ENCODE measurements at places on chromosomes 7 and 10.

DNA sequence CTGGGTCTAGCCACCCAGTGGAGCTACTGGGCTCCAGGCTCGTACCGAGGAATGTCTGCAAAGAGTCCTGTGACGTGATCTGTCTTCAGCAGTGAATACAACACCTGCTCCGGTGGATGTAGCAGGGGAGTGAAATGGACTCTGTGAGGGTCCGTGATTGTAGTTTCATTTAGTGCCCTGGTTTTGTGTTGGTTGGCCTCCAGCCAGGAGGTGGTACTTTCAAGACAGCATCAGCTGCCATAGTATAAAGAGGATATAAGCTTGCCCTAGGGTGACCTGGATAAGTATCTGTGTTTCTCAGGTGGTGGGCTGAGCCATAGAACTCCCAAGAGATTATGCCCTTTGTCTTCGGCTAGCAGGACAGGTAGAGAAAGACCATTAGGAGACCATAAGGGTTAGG lies 24.6 kb upstream of the WNT2 start:
- no peak for DNase-seq

GRCh38 chr10:19096501-19097073 lies 48.0 kb downstream of the MALRD1 start:
- DNase-seq, result no peak

- no peak for DNase-seq
These were observed 332.0 kb upstream of the GALNT17 start for GRCh38 chr7:70799841-70800405.

DNA sequence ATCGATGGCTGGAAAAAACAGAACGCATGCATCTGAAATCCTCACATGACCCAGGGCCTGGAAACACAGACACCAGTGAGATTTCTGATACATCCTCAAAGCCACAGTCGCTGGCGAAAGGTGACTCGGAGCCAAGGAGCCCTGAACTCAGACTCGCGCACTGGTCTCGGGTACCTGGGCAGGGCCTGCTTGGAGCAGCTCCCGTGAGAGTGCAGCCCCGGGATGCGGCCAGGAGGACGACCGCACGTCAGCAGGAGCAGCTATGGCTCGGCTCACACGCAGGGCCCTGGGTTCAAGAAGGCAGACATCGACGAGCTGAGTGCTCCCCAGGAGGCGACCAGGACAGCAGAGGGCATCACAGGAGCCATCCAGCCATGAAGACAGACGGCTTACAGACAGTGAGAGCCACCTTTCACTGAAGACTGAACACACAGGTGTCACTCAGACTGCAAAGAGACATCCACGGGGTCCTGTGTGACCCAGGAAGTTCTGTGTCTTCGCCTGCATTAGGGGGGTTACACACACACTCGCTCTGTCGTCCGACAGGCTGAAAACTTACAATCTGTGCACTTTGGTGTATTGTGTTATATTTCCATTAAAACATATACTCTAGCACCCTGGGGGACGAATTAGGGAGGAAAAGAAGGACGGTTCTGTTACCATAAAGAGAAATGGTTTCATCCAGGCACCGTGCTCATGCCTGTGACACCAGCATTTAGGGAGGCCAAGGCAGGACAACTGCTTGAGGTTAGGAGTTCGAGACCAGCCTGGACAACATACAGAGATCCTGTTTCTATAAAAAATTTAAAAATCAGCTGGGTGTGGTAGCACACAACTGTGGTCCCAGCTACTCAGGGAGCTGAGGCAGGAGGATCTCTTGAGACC lies 227.7 kb downstream of the MAD1L1 start:
- DNase-seq, result no peak

DNA sequence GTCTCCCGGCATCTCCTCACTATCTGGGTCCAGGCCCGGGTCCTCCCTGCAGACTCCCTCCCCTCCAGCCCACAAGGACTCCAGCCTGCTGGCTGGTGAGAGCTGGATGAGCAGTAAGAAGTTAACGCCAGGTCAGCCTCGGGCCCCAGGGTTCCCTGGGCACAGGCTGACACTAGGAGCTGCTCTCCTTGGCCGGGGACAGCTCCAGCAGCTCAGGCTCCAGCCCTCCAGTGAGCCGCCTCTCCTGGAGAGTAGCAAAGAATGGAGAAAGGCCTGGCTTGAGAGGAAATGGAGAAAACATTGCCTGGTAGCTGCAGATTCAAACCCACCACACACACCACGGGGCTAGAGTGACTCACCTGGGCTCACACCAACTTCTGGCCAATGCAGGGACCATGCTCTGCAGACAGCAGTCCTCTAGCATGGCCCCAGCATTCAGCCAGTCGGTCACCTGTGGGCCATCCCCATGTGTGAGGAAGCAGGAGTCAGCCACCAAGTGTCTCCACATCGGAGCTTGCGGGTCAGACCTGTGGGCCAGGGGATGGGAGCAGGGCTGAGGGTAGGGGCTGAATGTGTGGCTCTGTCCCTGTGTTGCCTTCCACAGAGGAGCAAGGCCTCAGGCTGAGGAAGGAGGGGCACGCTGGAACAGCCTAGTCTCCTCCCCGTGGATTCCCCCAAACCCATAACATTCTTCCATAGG lies 6.5 kb downstream of the SAP25 start:
- no peak for DNase-seq

DNA sequence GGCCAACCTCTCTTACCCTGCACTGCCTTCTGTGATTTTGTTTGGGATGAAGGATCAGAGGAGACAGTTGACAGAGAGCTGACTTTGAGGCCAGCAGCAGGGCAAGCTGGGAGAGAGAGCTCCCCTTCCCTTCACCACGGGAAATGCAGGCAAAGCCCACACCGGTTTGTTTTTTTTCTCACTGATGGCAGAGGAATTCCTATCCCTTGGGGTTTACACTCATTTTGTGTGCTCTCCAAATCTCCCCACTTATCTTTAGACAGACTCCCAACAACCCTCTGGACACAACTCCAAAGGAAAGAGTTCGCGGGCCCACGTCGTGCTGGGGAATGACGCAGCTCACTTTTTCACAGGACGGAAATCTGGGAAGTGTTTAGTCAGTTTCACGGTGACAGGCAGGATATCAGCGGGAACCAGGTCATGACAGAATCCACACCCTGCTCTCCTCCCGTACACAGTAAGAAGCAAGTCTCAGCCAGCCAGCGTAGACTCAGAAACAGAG lies 68.3 kb upstream of the FAM171A1 start:
- no peak for DNase-seq

- peak; percentile 14 for DNase-seq
These were observed at the start of gene EVX1 for GRCh38 chr7:27242555-27243339. EVX1 (plus strand) TSS chr7:27242802; CDS start chr7:27243031, 229 bp downstream.
